Thyroid gland (tissue), 4 donors: ENCODE measurements at places on chromosomes 4 and X.
A peak's percentile ranks its signal among the peaks of the same experiment; 100 is the strongest.

- DNase-seq, result no peak
Measured at GRCh38 chr4:103887191-103887590, 167.4 kb upstream of the TACR3 start.

DNA sequence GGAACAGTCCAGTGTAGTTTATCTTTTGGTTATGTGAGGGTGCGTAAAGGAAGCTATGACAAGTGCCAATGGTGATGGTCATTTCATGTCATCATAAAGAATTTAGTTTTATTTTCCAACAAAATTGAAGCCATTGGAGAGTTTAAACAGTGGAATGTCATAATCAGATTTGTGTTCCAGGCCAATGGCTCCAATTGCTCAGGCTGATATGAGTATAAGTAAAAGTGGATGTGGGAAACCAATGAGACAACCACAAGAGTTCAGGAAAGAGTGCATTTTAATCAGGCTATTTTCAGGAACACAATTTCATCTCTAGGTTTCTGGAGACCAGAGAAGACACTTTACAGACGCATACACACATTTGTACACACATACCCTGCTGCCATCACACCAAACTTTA is 20.7 kb downstream of the SPANXC start:
- DNase-seq, result no peak

DNA sequence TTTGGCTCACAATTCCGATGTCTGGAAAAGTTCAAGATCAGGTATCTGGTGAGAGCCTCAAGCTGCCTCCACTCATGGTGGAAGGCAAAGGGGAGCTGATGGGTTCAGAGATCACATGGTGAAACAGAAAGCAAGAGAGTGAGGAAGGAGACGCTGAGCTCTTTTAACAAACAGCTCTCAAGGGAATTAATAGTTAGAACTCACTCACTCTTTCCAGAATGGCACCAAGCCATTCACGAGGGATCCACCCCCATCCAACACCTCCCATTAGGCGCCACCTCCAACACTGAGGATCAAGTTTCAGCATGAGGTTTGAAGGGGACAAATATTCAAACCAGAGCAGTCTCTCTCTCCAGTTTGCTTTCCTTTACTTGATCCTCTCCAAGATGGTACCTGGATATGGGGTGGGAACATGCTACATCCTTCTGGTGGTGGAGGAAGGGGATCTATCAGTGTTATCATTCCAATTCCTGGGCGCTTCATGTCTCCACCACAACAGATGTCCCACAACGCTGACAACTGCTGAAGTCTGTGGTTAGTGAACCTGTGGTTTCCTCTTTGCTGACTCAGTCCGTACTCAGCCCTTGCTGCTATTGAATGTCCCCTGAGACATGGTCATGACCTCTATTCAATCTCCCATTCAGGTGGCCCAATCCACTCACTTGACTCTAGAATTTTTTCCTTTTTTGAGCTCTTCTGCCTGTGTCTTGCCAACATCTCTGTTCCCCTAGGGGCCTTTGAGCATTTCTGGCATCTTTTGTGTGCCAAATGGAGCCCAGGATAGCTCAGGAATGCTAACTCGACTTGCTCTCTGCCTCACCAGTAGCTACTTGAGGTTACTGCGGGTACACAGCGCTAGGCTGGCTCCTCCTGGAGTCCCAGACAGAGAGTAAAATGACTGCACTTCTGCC is 395.2 kb downstream of the MID1IP1 start:
- DNase-seq, result no peak

GRCh38 chr4:134518574-134519217 is 317.1 kb upstream of the PABPC4L start:
- peak; percentile 7 for DNase-seq

DNA sequence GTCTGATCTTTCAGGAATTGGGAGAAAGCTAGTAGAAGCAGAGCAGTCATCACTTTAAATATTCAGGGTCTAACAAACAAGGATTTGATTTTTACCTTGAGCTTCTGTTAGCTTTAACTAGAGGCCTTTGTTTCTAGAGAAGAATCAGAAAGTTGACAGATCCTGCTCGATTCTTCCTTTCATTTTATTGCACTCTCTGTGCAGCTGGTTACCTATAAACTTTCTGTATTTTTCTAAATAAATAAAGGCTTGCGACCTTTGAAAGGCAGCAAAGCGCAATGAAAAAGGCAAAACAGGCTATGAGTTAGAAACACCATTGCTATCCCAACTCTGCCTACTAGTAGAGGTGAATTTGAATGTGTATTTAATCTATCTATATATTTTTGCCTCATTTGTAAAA is 101.4 kb upstream of the NPY2R start:
- DNase-seq, result no peak

- no peak for DNase-seq
Measured at GRCh38 chr4:11011249-11011648, 326.7 kb upstream of the CLNK start.

GRCh38 chr4:7423801-7424552 is 10.8 kb downstream of the PSAPL1 start:
- no peak for DNase-seq

- DNase-seq, result no peak
Measured at GRCh38 chr4:148065075-148065474, 333.2 kb downstream of the ARHGAP10 start.

- DNase-seq, result no peak
Measured at GRCh38 chr4:170698334-170698733, 608.6 kb upstream of the AADAT start.

- DNase-seq, result no peak
Measured at GRCh38 chr4:110124711-110125110, 73.7 kb downstream of the ELOVL6 start.

DNA sequence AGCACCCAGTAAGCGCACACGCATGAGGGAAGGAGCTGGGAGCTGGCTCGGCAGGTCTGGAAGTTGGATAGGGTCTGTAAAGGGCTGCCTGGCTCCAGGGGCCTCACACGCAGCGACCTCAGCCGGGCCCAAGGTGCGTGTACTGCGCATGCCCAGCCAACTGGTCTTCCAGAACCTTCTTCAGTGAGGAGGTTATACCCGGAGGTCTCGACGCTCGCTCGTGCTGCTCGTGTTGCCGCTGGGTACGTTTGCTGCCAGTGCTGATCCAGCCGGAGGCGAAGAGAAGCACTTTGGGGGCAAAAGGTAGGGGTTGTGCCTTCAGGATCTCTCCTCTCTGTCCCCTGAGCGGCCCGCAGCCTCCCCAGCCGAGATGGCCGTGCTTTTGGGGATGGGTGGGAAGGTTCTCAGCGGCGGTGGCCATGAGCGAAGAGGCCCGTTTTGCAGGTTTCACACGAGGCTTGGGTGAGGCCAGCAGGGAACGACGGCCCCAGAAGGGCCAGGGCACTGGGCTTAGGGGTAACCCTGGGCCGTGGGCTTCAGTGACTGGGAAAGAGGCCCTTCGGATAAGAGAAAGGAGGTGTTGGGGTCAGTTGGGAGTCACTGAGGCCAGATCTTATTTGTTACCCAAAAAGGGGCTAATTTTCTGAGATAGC is 3.8 kb upstream of the CXCL9 start:
- DNase-seq, result no peak

DNA sequence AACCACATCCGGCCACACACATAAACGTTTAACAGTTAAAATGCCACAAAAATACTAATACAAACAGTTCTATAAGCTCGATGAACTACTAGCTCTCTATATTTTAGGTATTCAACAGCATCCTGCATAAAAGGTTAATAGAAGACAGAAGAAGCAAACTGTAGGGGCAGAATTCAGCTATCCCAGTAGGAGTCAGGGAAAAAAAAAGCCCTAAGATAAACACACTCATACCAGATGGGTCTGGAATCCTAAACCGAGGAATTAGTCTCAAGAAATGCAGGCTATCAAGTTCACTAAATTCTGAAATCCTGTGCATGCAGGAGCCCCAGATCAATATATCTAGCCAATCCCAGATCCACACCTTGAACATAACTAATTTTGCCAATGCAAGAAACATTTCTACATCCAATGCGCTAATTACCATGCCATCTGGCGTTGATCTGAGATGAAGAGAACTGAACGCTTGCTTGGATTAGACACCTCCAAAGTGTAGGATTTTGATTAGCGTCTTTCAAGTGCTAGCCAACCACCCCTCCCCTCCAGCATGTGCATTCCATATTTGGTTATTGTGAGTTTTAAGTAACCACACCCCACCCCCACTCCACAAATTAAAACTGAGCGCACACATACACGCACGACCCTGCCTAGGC is 512.2 kb upstream of the INTU start:
- no peak for DNase-seq

DNA sequence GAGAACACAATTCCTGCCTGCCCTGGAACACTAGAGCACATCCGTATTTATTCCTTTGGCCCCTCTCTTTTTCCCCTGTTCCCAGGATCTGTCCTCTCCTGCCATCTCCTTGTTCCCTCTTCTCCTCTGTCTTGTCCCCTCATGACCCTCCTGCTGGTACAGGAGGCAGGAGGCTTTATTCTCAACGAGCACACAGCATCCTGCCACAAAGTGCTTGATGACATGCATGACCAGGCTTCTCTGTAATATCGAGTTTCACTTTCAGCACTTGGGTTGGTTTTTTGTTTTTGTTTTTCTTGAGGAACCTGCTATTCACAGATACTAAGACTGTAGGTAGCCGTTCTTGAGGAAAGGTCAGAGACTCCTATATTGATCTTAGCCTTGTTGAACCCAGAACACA is 35.3 kb downstream of the NALF2 start:
- DNase-seq, result peak; percentile 34

- DNase-seq, result no peak
Measured at GRCh38 chrX:30230395-30230794, at the start of gene MAGEB3. MAGEB3 (plus strand) TSS chrX:30230657; CDS start chrX:30235925, 5,268 bp downstream.

GRCh38 chrX:129831091-129831885 is 12.4 kb downstream of the ZDHHC9 start:
- DNase-seq, result no peak

DNA sequence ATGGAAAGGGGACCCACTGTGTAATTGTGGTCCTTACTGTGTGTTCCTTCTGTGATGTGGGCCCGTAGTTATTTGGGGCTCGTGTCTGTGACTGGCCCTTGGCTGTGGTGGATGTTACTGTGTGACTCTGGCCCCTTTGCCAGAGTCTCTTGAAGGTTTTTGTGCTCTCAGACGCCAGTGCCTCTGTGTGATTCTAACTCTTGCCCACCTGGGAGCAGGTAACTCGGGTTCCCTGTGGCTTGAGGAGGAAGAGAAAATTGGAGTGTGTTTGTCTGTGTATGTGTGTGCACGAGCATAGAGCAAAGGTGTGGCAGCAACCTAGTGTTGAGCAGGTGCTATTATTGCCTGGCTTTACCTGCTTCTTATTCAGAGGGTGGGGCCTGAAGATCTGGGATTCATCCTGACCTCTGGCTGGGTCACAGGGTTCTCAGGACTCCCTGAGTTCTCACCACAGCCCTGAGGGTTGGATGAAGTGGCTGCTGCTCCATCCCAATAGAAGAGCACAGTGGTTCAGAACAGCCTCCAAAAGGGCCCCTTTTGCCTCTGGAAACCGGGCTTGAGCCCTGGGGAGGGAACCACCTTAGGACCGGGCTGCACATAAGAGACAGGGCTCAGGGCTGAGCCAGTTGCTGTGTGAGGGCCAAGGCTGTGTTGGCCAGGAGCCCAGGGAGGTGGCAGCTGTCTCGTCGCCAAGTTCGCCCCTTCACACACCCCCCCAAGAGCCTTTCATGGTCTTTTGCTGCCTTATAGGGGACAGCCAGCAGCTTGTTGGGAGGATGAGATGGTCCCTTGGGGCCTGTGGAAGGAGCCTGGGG is 1.3 kb downstream of the RBM10 start:
- DNase-seq, result peak; percentile 15

GRCh38 chr4:931194-931959 is 739 bp downstream of the GAK start:
- peak; percentile 13 for DNase-seq

- DNase-seq, result no peak
Measured at GRCh38 chrX:24198101-24198500, 48.6 kb downstream of the ZFX start.

- no peak for DNase-seq
Measured at GRCh38 chr4:110492522-110492921, 16.6 kb downstream of the ENPEP start.

GRCh38 chr4:140183270-140183669 is 29.3 kb upstream of the MAML3 start:
- no peak for DNase-seq

DNA sequence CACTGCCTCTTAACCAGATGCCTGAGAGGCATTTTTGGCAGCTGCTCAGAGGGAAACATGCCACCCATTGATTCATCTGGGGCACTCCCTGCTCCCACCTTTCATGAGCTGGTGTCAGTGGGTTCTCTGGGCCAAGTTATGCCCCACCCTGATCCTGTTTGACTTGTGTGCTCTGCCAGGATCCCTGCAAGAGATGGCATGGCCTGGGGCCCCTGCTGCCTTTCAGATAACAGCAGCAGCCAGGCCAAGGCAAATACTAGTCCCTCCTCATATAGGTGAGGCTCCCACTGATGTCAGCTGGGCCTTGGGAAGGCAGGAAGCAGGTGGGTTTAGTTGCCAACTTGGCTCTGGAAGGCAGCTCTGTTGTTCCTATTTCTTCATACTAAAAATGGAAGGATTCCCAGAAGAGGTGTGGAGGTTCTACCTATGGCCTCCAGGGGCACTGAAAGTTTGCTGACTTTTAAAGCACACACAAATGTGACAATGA is 192.9 kb upstream of the RBPJ start:
- no peak for DNase-seq

DNA sequence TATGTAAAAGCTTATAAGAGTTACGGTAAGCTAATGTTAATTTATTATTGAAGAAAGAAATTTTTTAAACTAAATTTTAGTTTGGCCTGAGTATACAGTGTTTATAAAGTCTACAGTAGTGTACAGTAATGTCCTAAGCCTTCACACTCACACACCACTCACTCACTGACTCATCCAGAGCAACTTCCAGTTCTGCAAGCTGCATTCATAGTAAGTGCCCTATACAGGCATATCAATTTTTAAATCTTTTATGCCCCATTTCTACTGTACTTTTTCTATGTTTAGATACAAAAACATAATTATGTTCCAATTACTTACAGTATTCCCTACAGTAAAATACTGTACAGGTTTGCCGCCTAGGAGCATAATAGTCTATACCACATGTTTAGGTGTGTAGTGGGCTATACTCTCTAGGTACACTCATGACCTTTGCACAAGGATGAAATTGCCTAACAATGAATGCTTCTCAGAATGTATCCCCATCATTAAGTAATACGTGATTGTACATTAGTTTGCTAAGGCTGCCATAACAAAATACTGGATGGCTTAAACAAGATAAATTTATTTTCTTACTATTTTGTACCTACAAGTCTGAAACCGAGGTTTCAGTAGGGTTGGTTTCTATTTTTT is 333.8 kb upstream of the PCDH7 start:
- DNase-seq, result no peak

DNA sequence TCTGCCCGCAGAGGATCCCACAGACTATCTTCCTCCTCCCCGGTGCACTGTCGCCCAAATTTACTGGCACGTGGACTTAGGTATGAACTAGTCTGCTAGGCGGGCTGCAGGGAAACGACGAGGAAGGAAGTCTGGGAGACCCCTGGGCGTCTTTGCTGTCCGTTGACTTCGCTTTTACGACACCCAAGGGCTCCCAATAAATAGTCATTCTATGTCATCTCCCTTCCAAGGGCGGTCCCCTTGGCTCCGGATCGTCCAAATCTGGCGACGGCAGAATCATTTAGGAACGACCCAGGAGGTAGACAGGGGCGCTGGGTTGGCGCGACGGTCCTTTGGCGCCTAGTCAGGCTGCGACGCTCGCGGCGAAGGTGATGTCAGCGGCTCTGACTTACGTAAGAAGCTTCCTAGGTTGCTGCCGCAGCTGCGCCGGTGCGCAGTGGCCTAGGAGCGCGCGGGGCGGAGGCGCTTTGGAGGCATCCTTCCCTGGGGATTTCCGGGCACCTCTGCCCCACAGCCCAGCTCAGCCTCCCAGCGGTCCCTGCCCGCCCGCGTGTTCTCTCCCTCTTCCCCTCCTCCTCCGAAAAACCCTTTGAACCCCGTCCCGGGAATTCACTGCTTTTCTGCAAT is 2.2 kb downstream of the NHS start:
- peak; percentile 32 for DNase-seq
